ENCODE measurements at places on chromosomes 12 and 14.
A peak's percentile ranks its signal among the peaks of the same experiment; 100 is the strongest.

DNA sequence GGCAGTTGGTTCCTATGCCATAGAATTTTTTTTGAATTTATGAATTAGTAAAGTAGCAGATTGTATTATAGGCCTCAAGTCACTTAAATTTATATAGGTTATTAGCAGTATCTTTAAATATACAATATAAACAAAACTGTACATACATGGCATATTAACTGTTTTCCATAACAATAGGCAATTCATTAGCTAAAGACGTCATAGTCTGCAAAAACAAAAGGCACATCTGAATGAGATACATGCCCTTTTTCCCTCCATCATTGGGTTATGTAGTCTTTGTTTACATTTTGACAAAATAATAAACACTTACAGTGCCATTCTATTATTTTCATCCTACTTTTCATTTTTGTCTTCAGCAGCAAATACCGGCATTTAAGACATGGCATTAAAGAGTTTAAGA lies 1.1 kb upstream of the VCPKMT start:
- DNase-seq, result no peak

DNA sequence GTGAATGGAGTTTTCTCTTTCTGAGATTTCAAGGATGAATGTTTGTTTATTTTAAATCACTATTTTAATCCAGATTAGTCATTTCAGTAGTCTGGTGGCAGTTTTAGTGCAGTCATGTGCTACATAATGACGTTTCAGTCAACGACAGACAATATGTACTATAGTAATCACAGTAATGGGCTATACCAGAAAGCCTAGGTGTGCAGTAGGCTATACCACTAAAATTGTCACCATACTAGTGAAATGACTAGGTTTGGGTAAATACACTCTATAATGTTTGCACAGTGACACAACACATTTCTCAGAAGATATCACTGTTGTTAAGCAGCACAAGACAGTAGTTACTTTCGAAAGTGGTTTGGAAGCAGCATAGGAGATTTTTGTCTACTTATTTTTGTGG lies 203.1 kb downstream of the ETNK1 start:
- DNase-seq, result no peak

DNA sequence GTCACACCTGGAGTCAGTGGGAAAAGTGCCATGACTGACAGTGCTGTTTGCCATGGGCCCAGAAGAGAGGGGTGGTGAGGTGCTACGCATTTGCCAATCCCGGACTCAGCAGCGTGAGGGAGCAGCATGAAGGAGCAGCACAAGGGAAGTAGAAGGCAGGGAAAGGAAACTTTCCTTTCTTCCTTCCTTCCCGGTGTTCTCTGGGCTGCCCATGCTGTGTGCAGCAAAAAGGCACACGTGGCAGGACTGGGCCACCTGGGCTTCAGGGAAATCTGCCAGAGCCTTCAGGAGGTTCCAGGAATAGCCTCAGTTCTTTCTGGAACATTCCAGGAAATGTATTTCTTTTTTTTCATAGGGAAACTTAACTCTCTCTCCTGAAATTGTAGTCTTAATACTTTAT lies 23.0 kb downstream of the TRIM9 start:
- no peak for DNase-seq

DNA sequence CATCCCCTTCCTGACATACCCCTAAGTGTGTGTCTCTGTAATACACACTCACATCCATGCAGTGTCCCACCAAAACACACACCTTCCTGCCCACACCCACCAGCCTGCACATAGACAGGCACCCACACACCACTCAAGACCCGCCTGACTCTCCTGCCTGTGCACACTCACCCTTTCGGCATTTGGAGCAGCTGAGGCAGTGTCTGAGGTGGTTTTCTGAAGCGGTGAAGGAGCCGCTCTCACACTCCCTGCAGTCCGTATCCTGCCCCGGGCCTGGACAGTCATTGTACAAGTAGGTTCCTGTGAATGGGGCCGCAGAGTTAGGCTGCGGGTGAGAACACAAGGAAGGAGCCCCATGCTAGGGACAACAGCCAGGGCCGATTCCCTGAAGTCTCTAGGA lies 8.3 kb downstream of the TNFRSF1A start:
- no peak for DNase-seq

DNA sequence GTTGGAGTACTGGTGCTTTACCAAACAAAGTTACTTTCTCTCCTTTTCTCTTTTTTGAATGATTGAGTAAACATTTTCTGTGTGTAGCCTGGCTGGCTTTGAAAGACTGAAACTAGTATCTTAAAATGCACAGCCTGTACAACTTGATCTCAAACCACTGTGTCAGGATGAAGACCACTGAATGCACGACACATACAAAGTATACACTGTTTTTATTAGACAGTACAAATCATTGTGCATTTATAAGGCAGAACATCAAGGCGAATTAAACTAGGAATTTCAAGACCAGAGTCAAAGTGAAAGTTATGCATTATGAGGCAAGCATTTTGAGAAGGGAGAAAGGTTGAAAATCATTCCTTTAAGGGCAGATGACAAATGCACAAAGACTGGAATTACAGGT lies 59.0 kb downstream of the PIWIL1 start:
- DNase-seq, result no peak

GRCh38 chr12:67647799-67648520 lies 585 bp upstream of the DYRK2 start:
- peak; percentile 11 for DNase-seq

- no peak for DNase-seq
Observed at GRCh38 chr14:103927566-103927965, 690 bp upstream of the TDRD9 start.

DNA sequence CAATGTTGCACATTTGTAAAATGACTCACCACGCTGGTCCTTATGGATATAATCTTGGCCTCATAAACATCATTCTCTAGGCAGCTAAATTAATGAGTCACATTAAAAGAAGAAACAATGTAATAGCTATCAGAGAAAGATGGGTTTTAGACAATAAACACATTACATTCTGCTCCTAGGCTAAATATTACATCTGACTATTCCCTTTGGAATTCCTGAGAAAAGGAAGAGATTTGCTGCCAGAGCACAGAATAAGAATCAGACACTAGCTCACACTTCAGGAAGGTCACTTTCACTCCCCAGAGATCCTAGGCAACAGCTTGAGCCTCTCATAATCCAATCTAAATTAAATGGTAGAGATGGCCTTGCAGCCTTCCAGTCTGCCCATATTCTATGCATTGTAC lies 218.2 kb downstream of the PTPRO start:
- DNase-seq, result no peak

- DNase-seq, result no peak
Observed at GRCh38 chr12:11150832-11151231, 16.4 kb upstream of the TAS2R30 start.

- peak; percentile 1 for DNase-seq
Observed at GRCh38 chr14:56002876-56003625, 115.2 kb upstream of the PELI2 start.

DNA sequence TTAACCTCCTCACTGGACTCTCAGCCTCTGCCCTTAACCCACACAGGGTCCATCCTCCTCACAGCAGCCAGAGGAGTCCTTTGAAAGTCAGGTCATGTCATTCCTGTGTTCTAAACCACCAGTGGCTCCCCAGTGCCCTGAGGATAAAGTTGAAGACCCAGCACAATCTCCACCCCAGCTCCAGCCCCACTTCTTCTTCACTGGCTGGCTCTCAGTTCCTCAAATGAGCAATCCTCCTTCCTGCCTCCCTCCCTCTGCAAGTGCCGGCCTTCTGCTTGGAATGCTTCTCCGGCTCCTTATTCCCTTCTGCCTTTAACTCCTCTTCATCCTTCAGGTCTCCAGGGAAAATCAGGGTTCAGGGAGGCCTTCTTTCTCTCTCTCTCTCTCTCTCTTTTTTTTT lies 32.0 kb upstream of the SPPL3 start:
- no peak for DNase-seq

- DNase-seq, result no peak
Observed at GRCh38 chr14:30267141-30267540, 291.8 kb upstream of the G2E3 start.

- DNase-seq, result no peak
Observed at GRCh38 chr14:32450919-32451675, 122.0 kb downstream of the AKAP6 start.

DNA sequence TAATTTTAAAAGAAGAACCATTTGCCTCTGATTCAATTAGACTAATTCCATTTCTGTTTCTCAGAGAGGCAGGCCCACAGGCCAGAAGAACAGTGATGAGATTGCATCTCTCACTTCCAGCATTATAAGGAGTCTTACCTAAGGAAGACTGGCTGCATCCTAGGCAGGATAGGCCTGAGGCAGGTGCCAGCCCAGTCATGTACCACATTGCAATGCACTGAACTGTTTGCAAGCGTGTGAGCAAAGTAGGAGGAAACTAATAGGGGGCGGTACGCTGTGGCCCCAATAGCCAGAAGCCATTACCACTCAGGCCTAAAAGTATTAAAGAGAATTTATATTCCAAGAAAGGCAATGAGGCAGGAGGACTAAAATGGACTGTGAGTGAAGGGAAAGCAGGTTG lies 12.1 kb upstream of the CNIH1 start:
- no peak for DNase-seq

DNA sequence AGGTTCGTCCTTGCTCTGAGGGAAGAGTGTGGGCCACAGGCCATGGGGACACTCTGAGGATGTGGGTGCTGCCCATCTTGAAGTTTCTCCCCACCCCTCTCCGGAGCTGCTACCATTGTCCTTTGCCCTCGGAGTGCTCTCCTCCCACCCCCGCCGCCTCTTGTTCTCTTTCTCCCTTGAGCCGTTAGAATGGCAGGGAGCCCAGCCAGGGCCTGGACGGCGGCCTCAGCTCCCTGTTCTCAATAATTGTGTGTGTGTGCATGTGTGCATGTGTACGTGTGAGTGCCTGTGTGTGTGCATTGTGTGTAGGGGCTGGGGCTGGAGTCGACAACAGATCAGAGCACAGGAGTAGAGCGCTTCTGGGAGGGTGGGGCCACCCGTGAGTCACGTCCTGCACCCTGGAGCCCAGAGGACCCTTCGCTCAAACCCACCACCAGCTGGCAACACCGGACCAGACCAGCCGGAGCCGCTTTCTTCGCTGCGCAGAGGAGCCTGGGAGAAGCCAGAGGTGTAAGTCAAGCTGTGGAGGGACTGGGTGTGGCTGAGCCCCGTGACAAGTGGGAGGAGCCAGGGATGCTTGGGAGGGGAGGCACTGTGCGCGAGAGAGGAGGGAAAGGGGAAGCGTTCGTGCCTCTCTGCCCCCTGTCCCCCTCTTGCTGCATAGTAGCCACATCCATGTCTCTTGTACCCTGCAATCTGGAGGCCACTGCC lies 25.9 kb upstream of the KCNA5 start:
- no peak for DNase-seq

DNA sequence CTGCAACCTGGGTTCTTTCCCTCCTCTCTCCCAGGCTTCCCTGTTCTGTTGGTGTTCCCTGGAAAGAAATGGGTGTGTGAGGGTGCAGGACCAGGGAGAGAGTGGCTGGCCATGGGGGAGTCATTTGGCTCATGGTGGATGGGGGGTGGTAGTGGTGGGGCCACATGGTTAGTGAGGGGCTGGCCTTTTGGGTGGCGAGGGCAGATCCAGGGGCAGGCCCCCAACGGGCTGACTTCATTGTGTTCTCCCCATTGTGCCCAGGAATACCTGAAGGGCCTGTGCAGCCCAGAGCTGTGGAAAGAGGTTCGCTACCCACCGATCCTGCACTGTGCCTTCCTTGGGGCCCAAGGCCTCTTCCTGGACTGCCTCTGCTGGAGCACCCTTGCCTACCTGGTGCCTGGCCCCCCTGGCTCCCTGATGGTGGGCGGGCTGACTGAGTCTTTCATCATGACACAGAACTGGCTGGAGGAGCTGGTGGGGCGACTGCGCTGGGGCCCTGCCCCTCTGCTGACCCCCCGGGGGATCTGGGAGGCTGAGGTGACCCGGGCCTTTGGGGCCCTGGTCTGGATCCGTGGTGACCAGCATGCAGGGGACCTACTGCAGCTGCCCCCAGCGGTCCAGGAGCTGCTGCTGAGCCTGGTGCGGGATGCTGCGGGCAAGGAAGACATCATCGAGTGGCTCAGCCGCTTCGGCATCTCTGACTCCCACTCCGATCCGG lies 9.0 kb downstream of the NYNRIN start:
- no peak for DNase-seq

DNA sequence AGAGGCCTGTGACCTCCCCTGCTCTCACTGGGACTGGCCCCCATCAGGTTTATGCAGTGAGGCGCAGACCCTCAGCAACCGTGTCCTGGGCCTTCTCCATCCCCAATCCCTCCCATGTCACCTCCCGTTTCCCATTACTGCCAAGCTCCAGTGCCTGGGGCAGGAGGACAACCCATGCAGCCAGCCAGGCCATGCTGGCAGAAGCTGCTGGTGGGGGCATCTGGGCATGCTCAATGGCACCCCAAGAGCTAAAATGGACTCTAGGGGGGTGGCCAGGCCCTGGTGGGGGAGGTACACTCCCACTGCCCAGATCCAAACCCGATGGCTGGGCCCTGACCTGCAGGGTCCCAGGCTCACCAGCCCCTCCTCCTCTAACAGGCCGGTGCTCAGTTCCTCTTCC lies 20.5 kb upstream of the GPR132 start:
- DNase-seq, result no peak

GRCh38 chr12:92722897-92723296 lies 20.1 kb downstream of the PLEKHG7 start:
- no peak for DNase-seq

GRCh38 chr14:52259434-52259833 lies 8.1 kb upstream of the PTGDR start:
- no peak for DNase-seq

DNA sequence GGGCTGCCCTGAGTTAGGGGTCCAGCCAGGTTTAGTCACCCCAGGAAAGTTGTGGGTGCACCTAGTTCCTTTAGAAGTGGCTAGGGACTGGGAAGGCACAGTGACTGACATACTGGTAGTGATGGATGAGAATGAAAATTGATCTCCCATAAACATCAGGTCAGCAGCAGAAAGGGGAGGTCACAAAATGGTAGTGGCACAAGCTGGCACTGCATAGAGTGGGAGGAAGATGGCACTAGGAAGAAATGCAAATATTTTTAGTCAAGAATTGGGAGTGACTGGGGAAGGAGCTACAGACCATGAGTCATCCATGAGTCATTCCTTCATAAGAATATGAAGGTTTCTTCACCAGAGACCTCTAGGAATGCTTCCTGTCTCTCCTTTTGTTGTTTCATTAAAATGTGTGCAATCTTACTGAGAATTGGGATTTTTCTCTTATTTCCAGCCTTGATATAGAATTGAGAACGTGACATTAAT lies 198.3 kb upstream of the AMIGO2 start:
- DNase-seq, result no peak

- no peak for DNase-seq
Observed at GRCh38 chr12:56720731-56721151, 4.4 kb downstream of the NACA start.

DNA sequence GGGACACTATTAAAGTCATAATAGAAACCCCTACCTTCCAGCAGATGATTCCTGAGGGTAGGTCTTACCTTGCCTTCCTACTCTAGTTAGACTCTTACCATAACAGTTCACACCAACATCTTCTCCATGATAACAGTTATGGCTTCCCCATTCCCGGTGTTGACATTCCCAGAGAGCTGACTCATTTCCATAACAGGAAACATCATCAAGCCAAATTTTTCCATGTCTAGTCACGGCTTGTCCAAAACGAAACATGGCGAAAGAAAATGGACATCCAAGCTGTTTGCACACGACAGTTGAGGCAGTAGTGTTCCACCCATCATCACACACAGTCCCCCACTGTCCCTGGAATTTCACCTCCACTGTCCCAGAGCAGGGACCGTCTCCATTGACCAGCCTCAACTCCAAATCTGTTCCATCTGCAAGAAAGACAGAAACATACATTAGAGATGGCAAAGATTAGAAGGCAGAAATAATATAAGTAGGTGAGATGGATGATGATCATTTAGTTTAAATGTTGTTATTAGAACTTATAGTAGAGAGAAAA lies 10.6 kb downstream of the CD163L1 start:
- no peak for DNase-seq

Measured in effector memory CD4-positive, alpha-beta T cell (primary cell).